PC-3 (cell line): ENCODE measurements at places on chromosomes 2 and 18. TPM values are rescaled to one million over a fixed set of nuclear protein-coding genes. Genes with fewer than 3 reads are reported as not detected.
A peak's percentile ranks its signal among the peaks of the same experiment; 100 is the strongest.

- H3K27ac ChIP-seq, result no peak overlapping the region
- peaks cover 15% of the 10 kb centered on the region for H3K4me1 ChIP-seq
- no peaks in the 10 kb centered on the region; the same call in 1 of the 2 replicates for H3K36me3 ChIP-seq
- H3K27me3 ChIP-seq, result no peaks in the 10 kb centered on the region
- no peak overlapping the region for H3K4me3 ChIP-seq
- DNase-seq, result peak; percentile 34
Observed at GRCh38 chr2:27903649-27904404, 13.3 kb downstream of the BABAM2 start.

FZD7 gene
- total RNA-seq, result 4.8 and 5.5 TPM in 2 replicates

GRCh38 chr2:102179061-102179460 lies 7.8 kb upstream of the IL1RL2 start:
- no peak for DNase-seq
- no peak overlapping the region for H3K4me3 ChIP-seq
- no peaks in the 10 kb centered on the region for H3K27me3 ChIP-seq
- H3K27ac ChIP-seq, result no peak overlapping the region
- H3K4me1 ChIP-seq, result no peaks in the 10 kb centered on the region

DNA sequence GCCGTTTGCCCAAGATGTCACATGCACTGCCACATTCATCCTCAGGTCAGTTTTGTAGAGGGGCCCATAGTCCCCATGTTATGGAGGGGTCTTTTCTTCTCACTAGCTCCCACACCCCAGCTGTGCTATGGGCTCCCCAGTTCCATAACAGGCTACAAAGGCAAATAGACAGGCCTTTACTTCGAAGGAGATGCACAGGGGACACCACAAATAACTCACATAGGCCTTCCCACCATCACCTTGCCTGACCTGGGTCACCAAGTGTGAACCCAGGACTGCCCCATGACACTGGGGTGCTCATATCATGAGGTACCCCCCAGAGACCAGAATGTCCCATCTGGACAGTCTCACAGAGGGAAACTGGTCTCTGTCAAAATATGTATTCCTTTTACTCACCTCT lies 15.0 kb upstream of the INO80C start:
- no peaks in the 10 kb centered on the region for H3K27me3 ChIP-seq
- H3K4me3 ChIP-seq, result no peak overlapping the region
- H3K4me1 ChIP-seq, result no peaks in the 10 kb centered on the region

GRHL1 gene
- 9.3 and 10.3 TPM in 2 replicates for total RNA-seq

DNA sequence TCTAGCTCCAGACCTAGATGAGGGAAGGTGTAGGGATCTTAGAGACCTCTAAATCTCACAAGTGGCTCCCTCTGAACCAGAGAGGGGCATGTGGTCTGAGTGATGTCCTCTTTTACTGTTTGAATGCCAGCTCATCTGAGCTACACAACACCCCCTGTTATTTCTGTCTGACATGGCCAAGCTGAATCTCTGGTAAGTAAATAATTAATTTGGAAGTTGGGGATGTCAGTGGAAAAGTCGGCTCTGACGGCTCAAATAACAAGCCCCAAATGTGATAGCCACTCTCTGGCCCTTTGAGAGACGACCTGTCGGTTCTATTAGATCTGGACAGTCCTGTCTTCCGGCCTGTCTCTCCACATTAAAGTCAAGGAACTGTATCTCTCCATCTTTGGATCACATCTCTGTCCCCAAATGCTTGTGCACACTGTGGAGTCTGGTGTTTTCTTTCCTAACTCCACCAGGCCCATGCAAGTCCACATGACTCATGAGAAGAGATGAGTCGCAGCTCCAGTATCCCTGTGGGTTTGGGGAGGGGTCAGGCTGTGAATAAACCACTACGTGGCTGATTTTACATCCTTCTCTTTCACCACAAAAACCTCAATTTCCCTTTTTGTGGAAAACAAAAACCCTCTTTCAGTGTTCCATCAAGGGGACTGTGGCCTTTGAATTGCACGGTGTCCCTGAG lies 52.5 kb downstream of the SETBP1 start:
- no peaks in the 10 kb centered on the region for H3K27me3 ChIP-seq
- peak; percentile 76 for DNase-seq
- H3K36me3 ChIP-seq, result no peaks in the 10 kb centered on the region
- no peak overlapping the region for H3K4me3 ChIP-seq
- H3K27ac ChIP-seq, result peak overlapping the region; percentile 65

- no peak overlapping the region for H3K27ac ChIP-seq
- peaks cover 33% of the 10 kb centered on the region for H3K4me1 ChIP-seq
- H3K4me3 ChIP-seq, result 0 out of 2 replicates have a peak overlapping the region, but pooled peaks have one; percentile 78
- no peaks in the 10 kb centered on the region for H3K36me3 ChIP-seq
- no peaks in the 10 kb centered on the region for H3K27me3 ChIP-seq
Observed at GRCh38 chr18:12659904-12660605, 2.1 kb upstream of the SPIRE1 start.

GRCh38 chr2:2520401-2520811 lies 189.3 kb upstream of the MYT1L start:
- DNase-seq, result no peak
- no peaks in the 10 kb centered on the region for H3K36me3 ChIP-seq
- H3K27me3 ChIP-seq, result peaks cover 57% of the 10 kb centered on the region
- no peaks in the 10 kb centered on the region for H3K4me1 ChIP-seq

GRCh38 chr2:69080071-69080470 lies 67.1 kb downstream of the ANTXR1 start:
- DNase-seq, result no peak
- no peaks in the 10 kb centered on the region for H3K27me3 ChIP-seq
- no peak overlapping the region for H3K27ac ChIP-seq
- peaks cover 21% of the 10 kb centered on the region for H3K4me1 ChIP-seq

DNA sequence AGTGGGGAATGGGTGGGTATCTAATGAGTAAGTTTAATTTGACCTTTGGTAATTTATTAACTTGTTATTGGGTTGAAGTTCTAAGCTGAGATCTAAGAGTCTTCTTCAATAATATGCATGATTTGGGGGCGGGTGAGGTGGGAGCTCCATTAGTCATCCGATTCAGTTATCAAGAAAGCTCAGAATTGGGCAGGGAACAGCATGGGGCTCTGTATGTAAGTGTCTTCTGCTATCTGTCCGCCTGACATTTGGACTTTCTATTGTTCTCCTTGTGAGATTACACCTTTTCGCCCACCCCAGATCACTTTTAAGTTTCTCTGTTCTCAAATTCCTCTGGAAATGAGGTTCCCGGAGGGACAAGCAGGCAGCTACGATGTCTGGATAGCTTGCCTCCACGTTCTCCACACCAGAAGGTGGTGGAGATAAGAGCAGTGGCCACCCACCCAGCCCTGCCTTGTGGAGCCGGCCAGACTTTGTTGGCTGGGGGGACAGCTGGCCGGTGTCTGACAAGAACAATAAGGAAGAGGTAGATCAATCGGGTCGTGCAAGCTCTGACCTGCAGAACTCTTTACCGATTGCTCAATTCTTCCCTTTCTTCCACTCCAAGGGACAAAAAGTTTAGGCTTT lies 75.5 kb upstream of the GATA6 start:
- no peaks in the 10 kb centered on the region for H3K4me1 ChIP-seq
- H3K4me3 ChIP-seq, result no peak overlapping the region
- no peaks in the 10 kb centered on the region for H3K36me3 ChIP-seq
- no peaks in the 10 kb centered on the region for H3K27me3 ChIP-seq

- no peak for DNase-seq
- H3K36me3 ChIP-seq, result no peaks in the 10 kb centered on the region
- H3K4me1 ChIP-seq, result no peaks in the 10 kb centered on the region
Observed at GRCh38 chr2:4653991-4654390, 950.6 kb downstream of the DCDC2C start.

HOXD9 gene
- total RNA-seq, result not detected in 2 replicates

CCDC102B gene
- total RNA-seq, result 2.2 and 2.4 TPM in 2 replicates

GPR55 gene
- total RNA-seq, result 0.07 and 0.81 TPM in 2 replicates

IL1B gene
- total RNA-seq, result 48.4 and 67.5 TPM in 2 replicates

DNA sequence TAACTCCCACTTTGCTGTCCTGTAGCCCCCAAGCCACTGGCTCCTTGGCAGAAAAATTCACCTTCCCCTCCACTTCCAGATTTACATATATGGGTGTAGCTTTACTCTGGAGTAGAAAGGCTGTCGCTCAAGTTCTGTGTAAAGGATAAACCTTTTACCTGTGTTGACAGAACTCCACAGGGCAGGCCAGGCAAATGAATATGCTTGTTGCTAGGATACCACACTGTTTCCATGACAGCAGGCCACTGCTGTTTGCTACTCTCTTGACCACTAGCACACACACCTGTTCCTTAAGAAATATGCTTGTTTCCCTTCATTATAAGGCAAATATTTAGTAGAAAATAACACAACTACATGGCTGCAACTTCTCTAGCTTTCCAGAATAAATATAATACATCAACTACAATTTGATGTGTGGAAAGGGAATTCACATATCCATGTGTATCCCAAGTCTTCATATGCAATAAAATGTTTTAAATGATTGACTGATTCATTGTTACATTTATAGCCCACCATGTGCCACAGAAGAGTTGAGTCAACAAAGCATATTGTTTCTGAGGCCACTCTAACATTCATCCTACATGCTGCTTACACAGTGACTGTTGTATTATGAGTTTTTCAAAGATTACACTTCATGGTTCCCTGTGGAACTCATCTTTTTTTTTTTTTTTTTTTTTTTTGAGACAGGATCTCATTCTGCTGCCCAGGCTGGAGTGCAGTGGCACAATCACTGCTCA lies 56.2 kb upstream of the ROCK1 start:
- peak overlapping the region; percentile 57; the same call in 1 of the 2 replicates for H3K27ac ChIP-seq
- H3K4me3 ChIP-seq, result no peak overlapping the region
- peaks cover 42% of the 10 kb centered on the region for H3K4me1 ChIP-seq
- H3K36me3 ChIP-seq, result no peaks in the 10 kb centered on the region
- DNase-seq, result peak; percentile 80

DNA sequence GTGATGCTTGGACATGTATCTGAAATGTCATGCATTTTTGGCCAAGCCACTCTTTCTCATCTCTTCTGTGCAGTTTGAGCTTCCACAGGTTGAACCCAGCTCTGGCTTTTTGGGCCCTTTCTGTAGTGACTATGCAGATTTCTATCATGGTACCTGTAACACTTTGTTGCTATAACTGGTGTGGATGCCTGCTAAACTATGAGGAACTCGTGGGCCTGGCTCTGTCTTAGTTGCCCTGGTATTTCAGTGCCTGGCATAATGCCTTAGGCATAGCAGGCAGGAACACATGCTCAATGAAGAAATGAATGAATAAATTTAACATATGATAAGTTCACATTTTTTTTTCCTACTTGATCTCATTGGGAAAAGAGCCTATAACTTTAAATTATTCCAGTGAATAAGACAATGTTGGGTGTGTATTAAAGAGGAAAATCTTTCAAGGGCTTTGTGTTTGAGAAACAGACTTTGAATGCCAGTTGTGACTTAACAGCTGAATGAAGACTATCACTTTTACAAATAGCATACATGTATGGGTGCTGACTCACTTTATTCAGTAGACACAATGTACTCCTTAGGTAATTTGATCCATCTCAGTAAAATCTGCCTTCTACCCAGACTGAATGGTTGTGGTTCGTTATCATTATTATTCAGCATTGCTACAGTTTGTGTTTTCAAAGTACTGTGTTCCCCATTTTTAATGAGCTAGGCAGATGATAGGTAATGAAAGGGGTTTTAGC lies 86.4 kb upstream of the MAP4K3 start:
- H3K4me1 ChIP-seq, result peaks cover 28% of the 10 kb centered on the region
- H3K4me3 ChIP-seq, result no peak overlapping the region; the same call in 1 of the 2 replicates
- H3K36me3 ChIP-seq, result peaks cover 6% of the 10 kb centered on the region; the same call in 1 of the 2 replicates
- no peaks in the 10 kb centered on the region for H3K27me3 ChIP-seq
- DNase-seq, result peak; percentile 91

DNA sequence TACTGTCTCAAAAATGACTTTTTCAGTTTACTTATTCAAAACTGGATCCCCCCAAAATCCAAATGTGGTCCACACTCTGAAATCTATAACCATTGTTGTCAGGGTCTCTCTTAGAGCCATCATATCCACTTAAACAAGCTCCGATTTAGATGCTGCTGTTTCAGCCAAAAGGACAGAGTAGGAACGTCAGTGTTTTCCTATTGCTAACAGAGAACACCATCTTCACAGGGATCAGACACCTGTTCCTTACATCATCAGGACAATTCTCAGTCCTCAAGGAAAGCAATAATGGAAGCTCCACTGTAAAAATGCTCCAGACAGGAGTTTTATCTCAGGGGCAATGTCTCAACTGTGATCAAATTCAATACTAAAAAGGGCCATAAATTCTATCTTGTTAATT lies 155.4 kb downstream of the STK39 start:
- H3K36me3 ChIP-seq, result no peaks in the 10 kb centered on the region
- no peak overlapping the region for H3K4me3 ChIP-seq
- no peak overlapping the region for H3K27ac ChIP-seq
- no peak for DNase-seq
- no peaks in the 10 kb centered on the region for H3K27me3 ChIP-seq

IL1R1 gene
- total RNA-seq, result 0.40 and 0.69 TPM in 2 replicates

GRCh38 chr2:181810823-181811695 lies 80.5 kb upstream of the ITPRID2 start:
- H3K36me3 ChIP-seq, result no peaks in the 10 kb centered on the region
- peaks cover 38% of the 10 kb centered on the region for H3K4me1 ChIP-seq
- DNase-seq, result peak; percentile 97
- H3K27ac ChIP-seq, result peak overlapping the region; percentile 94
- H3K4me3 ChIP-seq, result 0 out of 2 replicates have a peak overlapping the region, but pooled peaks have one; percentile 26
- no peaks in the 10 kb centered on the region for H3K27me3 ChIP-seq

- peak overlapping the region; percentile 95 for H3K27ac ChIP-seq
- peak; percentile 68 for DNase-seq
- no peak overlapping the region for H3K4me3 ChIP-seq
- no peaks in the 10 kb centered on the region for H3K27me3 ChIP-seq
- peaks cover 42% of the 10 kb centered on the region for H3K4me1 ChIP-seq
Observed at GRCh38 chr18:23257686-23258565, 122.6 kb downstream of the CABLES1 start.

KIAA2012 gene
- total RNA-seq, result not detected in 2 replicates

DNA sequence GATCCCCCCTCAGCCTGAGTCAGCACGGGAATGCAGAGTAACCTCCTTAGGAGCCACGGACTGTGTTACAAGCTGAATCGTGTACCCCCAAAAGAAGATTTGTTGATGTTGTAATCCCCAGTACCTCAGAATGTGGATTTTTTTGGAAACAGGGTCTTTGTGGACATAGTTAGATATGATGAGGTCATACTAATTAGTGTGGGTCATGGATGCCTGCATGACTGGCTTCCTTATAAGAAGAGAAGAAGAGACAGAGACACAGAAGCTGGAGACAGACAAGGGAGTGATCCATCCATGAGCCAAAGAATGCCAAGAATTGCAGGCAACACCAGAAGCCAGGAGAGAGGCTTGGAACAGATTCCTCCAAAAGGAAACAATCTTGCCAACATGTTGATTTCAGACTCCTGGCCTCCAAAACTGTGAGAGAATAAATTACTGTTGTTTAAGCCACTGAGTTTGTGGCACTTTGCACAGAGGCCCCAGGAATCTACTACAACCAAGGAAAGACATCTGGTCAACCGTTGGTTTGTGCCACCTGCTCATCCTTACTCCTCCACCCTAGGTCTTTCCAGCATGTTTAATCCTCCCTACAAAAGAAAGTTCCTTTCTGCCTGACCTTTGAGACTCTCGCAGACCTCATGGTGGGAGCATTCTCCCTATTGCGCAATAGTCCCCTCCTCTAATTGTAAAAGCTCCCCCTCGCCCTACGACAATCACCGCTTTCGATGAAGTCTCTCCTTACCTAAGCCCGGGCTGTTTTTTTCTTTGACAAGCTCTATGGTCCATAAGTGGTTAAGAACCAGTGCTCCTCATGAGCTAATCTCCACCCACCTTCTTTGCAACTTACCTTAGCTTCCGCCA lies 91.6 kb downstream of the DNER start:
- H3K4me1 ChIP-seq, result no peaks in the 10 kb centered on the region
- no peaks in the 10 kb centered on the region for H3K27me3 ChIP-seq
- no peak for DNase-seq
- H3K36me3 ChIP-seq, result no peaks in the 10 kb centered on the region

- peak overlapping the region; percentile 54 for H3K4me3 ChIP-seq
- peaks cover 26% of the 10 kb centered on the region for H3K4me1 ChIP-seq
- H3K27me3 ChIP-seq, result no peaks in the 10 kb centered on the region
- H3K27ac ChIP-seq, result peak overlapping the region; percentile 95
- DNase-seq, result peak; percentile 37
- H3K36me3 ChIP-seq, result peaks cover 11% of the 10 kb centered on the region
Observed at GRCh38 chr2:3536682-3537632, 17.6 kb upstream of the ADI1 start.

NT5DC4 gene
- 0.04 TPM in 1 of 2 replicates, not detected in the other for total RNA-seq
